ENCODE measurements at places on chromosomes 5 and 9.

DNA sequence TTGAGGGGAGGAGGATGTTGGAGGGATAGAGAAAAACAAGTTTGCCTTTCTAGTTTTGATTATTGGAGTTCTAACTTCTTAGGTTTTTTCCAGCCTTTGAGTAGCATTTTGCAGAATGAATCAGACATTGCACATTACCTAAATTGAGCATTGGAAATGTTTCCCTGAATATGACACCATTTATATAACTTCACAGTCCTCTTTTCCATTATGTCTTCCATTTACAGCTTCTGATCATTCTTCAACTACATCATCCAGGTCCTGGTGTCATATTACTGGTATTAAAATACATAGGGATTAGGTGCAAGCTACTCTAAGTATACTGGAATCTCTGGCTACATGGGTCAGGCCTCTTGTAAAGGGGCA lies 286.1 kb downstream of the ARHGAP26 start:
- DNase-seq = no peak

DNA sequence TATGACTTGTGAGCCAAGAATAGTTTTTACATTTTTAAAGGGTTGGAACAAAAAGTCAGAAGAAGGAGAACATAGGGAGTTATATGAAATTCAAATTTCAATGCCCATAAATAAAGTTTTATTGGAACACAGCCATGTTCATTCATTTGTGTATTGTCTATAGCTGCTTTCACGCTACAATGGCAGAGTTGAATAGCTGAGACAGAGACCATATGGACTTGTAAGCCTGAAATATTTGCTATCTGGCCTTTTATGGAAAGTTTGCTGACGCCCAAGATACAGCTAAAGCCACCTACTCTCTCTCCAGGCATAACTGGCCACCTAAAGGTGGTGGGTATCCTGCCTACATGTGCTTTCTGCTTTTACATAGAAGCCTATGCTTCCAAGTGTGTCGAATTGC lies 10.9 kb downstream of the DAB2IP start:
- peak; percentile 17 for DNase-seq

GRCh38 chr5:65951330-65951729 lies 25.0 kb downstream of the ERBIN start:
- DNase-seq = no peak

DNA sequence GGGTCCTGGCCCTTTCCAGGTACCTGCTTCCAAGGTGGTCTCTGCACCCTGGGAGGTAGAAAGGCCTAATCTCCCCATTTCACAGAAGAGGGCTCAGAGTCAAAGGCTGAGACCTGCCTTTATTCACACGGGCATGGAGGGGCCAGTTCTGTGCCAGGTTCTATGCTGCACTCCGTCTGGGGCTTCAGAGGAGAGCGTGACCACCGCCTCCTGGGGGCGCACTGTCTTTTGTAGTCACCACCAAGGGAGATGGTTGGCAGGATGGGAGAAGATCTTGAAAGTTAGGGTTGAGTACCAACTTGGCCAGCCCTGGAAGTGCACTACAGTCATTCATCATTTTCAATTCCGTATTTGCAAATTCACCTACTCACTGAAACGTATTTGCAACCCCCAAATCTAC lies 23.7 kb upstream of the PRDM12 start:
- no peak for DNase-seq

DNA sequence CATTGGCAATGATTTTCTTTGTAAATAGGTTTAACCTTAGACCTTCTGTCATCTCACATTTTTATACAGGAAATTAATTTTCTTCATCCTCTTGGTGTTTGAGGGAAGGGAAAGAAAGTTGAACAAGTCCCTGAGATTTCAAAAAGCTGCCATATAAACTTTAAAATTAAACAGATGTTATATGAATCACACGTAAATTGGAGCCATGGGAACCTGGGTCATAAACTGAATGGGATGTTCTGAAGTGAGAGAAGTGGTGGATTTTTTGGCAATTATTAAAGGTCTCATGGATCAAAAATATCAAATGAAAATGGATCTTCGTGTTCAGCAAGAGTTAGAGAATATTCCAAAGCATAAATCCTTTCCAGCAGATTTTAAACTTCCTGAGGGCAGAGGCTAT lies 242.2 kb downstream of the DMRT2 start:
- no peak for DNase-seq

DNA sequence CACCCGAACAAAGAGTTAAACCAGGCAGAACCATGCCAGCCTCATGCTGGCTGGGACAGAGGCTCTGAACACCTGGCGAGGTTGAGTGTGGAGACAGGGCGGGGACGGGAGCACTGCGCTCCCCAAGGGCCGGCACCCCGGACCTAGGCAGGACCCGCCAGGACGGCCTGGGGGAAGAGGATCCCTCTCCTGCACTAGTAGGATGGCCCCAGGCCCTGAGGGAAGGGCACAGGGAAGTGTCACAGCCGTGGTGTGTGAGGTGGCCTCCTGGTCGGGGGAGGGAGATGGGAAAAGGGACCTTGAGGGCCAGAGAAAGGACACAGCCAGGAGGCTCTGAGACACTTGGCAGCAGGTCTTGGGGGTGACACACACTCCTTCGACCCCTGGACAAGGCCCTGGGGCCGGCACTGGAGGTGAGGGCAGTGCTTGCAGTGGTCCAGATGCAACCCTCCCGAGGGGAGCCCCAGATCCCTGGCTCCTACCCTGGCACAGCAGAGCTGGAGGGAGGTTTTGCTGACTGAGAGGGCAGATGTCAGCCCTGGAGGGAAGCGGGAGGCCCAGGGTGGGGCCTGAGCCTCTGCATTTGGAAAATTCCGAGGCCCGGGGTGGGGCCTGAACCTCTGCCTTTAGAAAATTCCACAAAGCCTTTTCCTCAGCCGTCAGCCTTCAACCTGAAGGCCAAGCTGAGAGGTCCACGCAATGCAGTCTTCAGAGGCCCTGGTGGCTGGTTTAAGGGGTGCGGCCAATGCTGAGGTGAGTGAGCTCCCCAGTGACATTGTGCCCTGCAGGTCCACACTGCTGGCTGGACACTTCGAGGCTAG lies 24.8 kb upstream of the TERT start:
- no peak for DNase-seq

GRCh38 chr9:91778031-91778430 lies 172.0 kb downstream of the ROR2 start:
- DNase-seq = no peak

GRCh38 chr5:71907608-71908145 lies 188.6 kb downstream of the CARTPT start:
- DNase-seq = no peak

GRCh38 chr5:56876327-56876726 lies 33.1 kb upstream of the SETD9 start:
- no peak for DNase-seq

GRCh38 chr9:23630488-23630887 lies 195.6 kb downstream of the ELAVL2 start:
- no peak for DNase-seq

GRCh38 chr5:143593723-143594122 lies 190.2 kb upstream of the NR3C1 start:
- no peak for DNase-seq

GRCh38 chr9:105373723-105374122 lies 74.1 kb upstream of the FSD1L start:
- no peak for DNase-seq
